ENCODE measurements at places on chromosomes 12 and 14.
A peak's percentile ranks its signal among the peaks of the same experiment; 100 is the strongest.

DNA sequence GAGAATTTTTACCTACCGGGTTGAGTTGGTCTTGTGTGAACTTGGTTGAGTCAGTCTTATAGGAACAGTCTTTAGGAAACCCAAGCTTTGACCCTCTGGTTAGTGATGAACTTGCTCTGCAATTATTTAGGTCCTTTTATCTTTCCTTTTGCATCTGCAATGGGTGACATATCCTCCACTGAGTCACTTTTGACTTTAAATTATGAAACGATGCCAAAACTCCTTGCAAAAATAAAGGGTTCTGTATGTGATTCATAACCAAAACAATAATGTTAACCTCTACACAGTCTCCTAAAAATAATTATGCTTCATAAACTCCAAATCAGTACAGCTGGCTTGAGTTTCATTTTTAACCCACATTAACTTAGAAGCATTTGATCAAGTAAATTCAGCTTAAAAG, 979.4 kb downstream of the GALC start:
- DNase-seq, result peak; percentile 10

- DNase-seq, result no peak
These were observed 18.4 kb downstream of the TMPO start for GRCh38 chr12:98533723-98534251.

DNA sequence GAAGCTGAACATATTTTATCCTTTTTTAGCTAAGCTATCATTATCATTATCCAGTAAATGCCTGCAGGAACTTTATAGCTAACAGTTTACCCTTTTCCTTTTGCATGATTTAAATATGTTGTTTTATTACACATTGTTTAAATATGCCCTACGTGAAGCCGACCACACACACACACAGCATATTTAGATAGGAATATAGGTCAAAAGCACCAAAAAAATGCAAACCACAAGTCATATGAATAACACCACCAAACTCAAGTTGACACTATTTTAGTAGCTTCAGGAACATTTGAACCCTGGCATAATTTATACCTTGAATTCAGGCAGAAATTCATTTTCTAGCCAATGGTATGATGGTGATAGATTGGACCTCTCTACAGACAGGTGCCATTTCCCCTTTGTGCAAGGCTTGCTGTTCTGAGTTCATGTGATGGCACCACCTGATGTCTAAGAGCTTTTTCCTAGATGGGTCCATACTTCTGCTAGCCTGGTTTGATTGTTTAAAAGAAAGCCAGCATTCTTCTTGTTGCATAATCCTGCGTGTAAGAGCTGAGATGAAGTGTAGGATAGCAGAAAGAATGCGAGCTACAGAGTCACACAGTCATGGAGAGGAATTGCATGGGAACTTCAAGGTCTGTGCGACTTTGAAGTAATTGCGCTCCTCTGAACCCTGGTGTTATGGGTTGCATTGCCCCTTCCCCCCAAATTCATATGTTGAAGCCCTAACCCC, 454.8 kb upstream of the SOX5 start:
- DNase-seq, result no peak

DNA sequence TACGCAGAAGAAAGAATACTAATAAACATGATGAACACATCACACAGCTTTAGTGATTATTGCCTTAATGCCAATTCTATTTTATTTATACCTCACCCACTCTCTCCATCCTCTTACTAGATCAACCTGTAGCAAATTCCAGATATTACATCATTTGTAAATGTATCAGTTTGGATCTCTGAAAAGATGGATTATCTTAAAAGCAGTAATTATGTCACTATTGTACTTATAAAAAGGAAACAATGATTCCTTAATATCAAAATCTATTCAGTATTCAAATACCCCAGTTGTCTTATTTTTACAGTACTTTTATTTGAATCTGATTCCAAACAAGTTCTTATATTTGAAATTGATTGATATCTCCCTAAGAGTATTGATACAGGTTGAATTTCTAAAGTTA, 892.8 kb upstream of the MDGA2 start:
- no peak for DNase-seq

GRCh38 chr14:57560681-57561080, 67.0 kb upstream of the CCDC198 start:
- DNase-seq, result no peak

GRCh38 chr14:100609941-100610391, 22.7 kb upstream of the BEGAIN start:
- no peak for DNase-seq

GRCh38 chr14:49930720-49931119, 37.8 kb downstream of the ARF6 start:
- no peak for DNase-seq

GRCh38 chr12:50282721-50283228, 545 bp downstream of the LIMA1 start:
- no peak for DNase-seq

DNA sequence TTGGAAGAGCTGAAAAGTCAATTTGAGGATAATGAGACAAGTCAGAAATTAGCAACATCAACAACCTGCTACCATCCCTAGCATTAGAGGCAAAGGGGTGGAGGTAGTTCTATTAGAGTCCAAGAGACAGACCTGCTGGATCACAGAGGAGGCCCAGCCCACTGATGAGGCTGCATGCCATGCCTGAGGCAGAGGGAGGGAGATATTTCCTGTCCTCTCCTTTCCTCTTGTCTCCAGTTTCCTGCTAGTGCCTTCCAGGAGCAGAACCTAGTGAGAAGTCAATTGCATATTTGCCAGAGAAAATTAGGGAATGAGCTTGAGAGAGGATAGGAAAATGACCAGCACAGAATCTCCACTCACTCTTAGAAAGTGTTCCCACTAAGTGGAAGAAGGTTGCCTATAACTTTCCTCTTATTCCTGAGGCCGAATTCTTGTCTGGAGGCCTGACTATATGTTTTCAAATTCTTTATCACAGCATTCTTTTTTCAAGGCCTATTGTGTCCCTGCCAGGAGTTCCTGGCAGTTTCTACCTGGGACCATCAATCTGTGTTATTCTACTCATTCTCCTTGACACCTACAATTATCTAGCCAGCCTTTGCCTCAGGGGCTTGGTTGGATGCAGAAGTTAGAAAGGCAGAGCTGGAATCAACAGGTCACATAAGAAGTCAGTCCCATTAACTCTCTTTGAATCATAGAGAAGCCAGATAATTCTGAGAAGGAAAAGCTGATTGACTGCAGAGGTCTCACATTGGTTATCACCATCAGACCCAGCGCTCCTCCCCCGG, 121.9 kb downstream of the EMP1 start:
- DNase-seq, result no peak

GRCh38 chr12:131950182-131950913, 606 bp downstream of the EP400 start:
- DNase-seq, result no peak

DNA sequence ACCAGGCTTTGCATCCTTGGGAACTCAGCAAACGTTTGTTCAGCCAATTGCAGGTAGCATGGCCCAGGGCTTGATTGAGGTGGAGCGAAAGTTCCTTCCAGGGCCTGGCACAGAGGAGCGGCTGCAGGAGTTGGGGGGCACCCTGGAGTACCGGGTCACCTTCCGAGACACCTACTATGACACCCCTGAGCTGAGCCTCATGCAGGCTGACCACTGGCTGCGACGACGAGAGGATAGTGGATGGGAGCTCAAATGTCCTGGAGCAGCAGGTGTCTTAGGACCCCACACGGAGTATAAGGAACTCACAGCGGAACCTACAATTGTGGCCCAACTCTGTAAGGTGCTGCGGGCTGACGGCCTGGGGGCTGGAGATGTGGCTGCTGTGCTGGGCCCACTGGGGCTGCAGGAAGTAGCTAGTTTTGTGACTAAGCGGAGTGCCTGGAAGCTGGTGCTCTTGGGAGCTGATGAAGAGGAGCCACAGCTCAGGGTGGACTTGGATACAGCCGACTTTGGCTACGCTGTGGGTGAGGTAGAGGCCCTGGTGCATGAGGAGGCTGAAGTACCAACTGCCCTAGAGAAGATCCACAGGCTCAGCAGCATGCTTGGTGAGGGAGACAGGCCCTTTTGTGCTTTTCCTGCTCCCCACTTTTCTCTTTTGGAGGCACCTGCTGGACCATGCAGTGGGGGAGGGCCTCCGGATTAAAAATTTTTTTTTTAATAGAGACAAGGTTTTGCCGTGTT, 799 bp downstream of the THTPA start:
- DNase-seq, result no peak

- no peak for DNase-seq
These were observed 38.6 kb upstream of the MMP17 start for GRCh38 chr12:131789638-131790037.

DNA sequence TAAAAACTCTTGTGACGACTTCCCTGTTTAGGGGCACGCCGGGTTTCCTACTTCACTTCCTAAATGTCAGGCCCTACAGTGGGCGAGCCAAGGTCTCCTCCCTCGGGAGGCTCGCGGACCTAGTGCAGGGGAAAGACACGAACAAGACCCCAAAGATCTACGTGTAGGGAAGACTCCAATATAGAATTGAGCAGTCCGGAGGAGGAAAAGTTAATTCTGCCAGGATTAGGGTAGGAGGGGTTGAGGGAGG, 564 bp downstream of the ATXN3 start:
- no peak for DNase-seq

- no peak for DNase-seq
These were observed 1007.4 kb upstream of the NOVA1 start for GRCh38 chr14:27605282-27605681.

DNA sequence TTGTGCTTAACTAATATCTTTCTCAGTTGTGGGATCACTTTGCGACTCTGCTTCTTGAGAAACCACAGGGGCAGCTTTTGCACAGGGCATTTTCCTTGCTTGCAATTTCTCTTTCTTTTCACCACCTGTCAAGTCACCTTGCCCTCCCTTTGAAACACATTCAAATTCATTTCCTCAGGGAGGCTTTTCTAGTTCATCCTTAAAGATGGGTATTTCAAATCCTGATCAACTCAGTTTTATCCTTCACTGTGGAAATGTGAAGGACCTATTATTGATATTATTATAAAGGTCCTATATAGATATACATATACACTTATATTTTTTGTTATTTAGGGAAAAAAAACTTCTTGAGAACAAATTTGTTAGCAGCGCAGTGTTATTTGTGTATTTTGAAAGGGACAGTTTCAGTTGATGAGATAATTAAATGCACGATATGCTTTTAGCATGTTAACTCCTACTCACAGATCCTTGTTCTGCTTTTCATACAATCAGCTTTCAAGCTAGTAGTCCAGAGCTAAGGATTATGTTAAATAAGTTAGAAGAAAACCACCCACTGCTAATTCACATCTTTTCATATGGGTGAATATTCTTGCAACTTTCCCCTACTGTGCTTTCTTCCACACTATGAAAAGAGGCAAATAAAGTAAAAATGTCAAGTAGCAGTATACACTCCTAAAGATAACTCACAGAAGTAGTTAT, 501.4 kb upstream of the RGS6 start:
- DNase-seq, result no peak

DNA sequence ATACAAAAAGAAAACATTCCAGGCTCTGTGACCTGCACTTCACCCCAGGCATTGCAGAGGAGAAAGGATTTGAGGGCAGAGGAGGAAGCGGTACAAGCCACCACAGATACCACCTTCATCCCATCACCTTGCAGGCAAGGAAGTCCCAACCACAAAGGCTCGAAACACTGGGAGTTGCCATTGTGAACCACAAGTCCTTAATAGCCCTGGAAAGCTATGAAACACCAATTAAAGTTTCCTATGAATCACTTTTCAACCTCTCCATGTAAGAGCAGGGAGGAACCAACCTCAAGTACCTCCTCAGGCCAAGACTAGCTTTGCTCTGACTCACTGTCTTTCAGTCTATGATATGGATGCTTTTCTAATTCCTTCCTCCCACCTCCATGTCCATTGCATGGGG, 27.0 kb downstream of the MAP3K9 start:
- DNase-seq, result peak; percentile 73

- DNase-seq, result no peak
These were observed 10.0 kb downstream of the WNT1 start for GRCh38 chr12:48988030-48988649.

DNA sequence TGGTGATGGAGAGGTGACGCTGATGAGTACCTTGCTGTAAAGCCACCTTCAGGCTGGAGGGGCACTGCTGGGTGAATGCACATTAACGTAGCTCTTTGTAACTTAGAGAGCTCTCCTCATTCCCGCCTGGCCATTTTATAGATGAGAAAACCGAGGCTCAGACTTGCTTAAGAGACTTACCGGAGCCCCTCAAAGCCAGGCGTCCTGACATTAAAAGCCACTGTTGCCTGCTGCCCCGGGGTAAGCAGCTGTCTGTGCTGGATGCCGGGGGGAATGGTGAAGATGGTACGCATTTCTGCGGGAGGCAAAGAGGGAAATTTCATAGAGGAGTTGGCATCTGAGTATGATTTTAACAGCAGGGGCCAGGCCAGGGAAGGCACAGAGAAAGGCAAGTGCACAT, 49.6 kb upstream of the VRK1 start:
- DNase-seq, result no peak

DNA sequence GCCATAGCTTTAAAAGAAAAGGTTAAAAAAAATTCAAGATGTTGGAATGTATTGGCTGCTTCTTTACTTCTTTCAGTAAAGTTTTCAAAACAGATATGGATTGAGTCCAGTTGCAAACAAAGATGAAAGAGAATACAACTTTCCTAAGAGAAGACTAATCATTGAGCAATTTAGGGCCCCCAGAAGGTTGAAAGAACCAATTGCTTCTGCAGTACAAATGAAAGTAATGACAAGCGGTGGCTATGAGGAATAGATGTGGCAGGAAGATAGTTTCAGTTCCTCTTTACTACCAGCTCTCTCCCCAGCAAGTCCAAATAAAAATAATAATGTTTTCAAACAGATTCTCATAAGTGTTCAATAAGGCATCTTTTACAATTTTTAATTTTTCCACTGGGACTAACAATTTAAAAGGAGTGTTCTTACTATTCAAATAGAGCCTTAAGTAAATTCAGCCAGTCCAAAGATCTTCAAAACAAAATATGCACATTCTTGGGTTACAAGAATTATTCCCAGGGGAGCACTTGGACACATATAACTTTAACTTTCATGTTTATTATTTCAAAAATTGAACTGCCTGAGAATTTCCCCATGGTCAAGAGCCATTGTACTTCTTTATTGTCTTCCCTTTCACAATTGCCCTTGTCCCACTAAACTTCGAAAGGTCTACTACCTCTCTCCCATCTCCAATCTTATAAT, 62.3 kb upstream of the PPP1R12A start:
- no peak for DNase-seq

DNA sequence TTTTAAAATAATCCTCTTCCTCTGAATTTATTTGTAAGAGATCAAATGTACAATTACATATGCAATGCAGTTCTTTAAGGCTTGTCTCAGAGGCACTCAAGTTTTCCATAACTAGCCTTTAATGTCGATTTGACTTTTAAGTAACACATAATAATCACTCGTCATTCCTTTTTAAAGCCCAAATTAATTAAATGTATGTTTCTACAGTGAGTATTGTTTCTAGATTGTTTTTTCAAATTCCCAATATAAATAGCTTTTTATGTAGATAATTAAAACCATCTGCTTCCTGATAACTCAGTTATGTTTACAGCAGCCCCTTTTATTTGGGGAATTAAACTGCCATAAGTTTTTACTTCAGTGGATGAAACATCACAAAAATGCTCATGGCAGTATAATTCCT, 185.1 kb downstream of the ETNK1 start:
- DNase-seq, result no peak

All from HS-5 (cell line).